Tibial nerve (tissue), 4 donors: ENCODE measurements at places on chromosomes 2 and 18.

GRCh38 chr2:19993731-19994130 is 3.8 kb upstream of the WDR35 start:
- no peak for DNase-seq

DNA sequence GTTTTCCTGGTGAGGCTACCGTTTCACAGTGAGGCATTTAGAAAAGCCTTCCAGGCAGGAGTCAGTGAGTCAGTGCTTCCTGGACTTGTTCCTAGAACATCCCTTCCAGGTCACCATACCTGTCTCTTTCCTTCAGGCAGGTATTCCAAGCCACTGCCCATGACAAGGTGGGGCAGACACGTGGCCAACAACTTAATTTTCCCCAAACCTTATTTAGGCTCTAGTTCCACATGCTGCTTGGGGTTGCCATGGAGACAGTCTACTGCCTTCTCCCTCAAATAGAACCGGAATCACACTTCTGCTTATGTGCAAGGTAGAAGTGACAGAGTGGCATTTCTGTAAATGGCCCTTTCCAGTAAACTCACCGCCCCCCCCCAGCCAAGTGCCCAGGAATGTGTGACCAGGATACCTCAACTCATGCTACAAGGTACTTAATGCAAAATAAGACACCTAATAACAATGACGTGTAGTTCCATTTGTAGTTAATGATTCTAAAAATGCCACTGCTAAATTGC is 258.3 kb downstream of the PRKCE start:
- no peak for DNase-seq

DNA sequence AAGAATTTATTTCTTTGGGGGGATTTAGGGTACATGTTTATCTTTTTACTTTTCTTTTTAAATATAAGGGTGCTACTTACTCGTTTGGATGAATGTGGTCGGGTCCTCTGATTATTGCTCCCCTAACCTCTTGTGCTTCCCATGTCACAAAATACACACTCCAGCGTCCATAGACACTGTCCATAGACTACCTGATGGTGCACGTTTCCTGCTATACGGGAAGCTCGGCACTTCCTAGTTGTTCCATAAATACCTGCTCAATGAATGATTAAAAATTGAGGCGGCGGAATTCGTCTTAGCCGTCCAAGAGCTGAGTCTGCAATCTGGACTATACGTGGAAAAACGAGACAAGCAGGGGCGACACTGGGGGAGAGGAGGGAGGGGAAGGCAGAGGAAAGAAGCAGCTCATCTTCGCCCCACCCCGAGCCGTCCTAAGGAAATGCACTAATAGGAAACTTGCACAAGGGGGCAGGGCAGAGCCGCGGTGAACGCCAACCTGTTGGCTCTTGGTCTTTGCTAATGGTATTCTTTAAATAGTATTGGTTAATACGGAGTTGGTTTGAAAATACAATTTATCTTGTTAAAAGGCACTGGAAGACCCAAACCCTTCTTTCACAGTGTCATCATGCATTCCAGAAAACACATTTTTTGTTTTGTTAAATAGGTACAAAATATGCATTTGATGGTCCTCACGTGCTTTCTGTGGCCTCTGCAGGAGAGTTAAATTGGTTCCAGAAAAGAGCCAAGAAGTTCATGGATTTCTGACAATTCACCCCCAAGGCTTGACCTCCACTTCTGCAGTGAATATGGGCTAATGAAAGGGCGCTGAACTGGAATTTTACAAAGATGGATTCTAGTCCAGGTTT is 73.0 kb upstream of the KCTD1 start:
- no peak for DNase-seq

- no peak for DNase-seq
Observed at GRCh38 chr2:129902731-129903585, 76.5 kb upstream of the RAB6C start.

GRCh38 chr2:205086662-205087061 is 541.4 kb downstream of the PARD3B start:
- no peak for DNase-seq

GRCh38 chr18:36829362-36830157 is 633 bp downstream of the KIAA1328 start:
- DNase-seq, result peak; percentile 13

- no peak for DNase-seq
Observed at GRCh38 chr2:48496849-48497248, 33.1 kb upstream of the STON1 start.

DNA sequence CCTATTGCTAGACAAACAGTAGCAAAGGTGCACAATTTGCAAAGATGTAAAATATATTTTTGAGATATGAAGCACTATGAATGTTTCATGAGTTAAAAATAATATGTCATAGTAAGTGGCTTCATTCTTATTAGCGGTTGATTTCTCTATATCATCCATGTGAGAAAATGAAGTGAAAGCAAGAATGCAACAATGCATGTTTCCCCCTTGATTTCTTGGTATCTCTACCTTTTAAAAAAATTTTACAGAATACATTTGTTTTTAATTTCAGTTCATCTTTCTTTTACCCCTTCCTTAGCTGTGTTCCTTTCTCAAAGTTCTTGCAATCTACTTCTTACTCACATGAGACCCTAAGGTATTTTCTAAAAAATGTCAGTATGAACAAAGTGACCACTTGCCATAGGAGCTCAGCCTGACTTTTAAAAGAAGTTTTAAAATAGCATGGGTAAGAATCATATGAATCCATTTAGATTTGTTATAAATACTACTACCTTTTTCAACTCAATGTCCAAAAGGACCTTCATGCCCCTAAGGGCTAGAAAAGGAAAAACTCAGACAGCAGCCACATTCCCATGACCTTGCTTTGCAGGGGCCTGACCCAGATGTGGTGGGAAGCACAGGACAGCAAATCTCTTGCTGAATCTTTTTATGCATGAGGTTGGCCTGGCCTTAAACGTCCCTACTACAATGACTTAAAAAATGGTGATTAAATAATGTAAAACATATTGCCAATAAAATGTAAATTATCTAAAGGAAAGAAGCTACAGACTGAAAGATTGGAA is 14.8 kb upstream of the SLC38A11 start:
- DNase-seq, result no peak

GRCh38 chr2:96324721-96325040 is 436 bp upstream of the ITPRIPL1 start:
- no peak for DNase-seq

DNA sequence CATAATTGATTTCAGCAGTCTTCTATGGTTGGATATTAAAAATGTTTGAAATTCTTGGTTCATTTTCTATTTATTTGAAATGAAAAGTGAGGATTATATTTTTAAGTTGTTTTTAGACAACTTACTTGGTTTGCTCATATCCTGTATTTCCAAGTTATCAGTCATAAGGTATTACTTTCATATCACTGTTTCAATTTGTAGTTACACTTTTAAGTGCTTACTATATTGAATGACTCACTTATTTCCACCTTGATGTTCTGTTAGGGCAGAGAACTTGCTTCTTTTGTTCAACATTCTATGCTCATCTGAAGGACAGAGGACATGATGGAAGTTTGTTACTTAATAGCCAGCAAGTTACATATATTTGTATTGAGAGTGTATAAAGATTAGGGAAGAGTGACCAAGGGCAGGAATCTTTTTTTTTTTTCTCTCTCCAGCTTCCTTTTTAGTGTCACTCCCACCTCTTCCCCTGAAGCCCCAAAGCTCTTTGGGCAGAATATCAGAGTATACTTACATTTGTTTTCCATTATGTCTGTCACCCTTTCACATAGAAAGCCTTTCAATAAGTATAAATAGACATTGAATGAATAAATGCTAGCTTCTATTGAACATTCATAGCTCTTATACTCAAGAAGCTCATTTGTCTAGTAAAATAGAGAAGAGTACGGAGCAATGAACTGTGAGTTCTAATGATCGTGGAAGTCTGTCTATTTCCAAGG is 28.1 kb downstream of the PIK3C3 start:
- DNase-seq, result no peak

- no peak for DNase-seq
Observed at GRCh38 chr2:201411421-201411820, 39.8 kb downstream of the TRAK2 start.

DNA sequence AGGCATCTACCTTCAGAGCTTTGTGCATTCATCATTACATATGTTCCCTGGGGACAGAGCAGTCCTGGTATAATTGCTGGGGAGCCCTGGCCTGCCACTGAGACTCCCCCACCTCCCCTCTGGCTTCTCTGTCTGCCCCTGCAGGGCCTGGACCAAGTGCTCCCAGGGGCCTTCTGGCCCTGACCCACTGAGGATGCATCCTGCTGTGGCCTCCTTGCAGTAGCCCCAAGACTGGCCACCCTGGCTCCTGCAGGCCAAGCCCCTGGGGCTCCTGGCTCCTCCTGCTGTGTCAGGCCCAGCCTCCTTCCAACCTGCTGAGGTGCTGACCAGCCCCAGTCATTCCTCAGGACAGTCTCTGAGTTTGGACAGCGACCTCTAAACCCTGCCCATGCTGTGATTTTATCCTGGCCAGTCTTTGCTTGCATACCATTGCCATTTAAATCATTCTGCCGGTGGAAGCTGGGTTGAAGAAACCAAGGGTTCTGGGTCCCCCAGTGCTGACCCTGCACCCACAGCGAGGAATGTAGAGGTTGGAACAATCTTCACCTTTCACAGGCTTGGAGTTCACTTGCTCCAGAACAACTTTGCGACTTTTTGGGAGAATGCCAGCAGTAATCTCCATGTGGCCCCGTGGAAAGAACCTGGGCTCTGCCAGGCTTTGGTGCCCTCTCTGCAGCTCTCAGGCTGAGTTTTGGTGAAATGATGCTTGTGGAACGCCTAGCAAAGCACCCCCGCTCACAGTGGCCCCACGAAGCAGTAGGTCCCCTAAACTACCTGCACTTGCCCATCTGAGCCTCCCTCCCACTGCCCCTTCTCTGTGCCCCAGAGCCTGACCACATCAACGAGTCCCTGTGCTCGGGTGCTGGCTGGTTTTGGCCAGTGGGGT is 167.3 kb upstream of the GLI2 start:
- no peak for DNase-seq

GRCh38 chr2:61658841-61659780 is 121.0 kb upstream of the XPO1 start:
- no peak for DNase-seq

DNA sequence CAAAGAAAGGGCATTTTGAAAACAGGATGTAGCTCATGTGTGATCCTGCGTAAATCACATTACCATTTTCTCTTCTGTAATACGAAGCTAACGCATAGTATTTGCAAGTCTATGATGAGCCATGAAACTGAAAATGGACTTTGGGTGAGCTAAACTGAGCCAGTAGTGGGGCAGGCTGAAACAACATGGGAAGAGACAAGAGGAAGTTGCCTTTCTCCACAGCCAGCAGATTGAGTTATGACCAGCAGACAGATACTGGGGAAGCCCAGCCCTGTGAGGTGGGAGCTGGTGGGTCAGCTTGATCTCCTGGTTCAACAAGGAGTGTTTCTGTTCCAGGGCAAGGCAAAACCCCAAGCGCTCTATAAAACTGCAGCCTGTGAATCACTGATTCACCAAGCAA is 11.8 kb downstream of the CYRIA start:
- DNase-seq, result no peak

DNA sequence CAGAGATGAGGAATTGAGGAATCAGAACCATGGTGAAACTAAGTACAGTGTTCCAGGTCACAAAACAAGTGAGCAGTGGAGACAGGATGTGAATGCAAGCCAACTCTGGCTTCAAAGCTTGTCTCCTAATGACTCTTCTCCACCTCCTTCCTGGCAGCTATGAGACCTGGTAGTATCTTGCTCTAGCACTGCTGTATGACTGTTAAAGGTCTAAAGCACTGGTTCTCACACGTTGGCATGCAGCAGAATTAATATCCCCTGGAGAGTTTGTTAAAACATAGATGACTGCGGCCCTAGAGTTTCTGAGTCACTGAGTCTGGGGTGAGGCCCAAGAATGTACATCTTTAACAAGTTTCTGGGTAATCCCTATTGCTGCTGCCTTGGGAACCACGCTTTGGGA is 63.3 kb downstream of the SUCLG1 start:
- no peak for DNase-seq

DNA sequence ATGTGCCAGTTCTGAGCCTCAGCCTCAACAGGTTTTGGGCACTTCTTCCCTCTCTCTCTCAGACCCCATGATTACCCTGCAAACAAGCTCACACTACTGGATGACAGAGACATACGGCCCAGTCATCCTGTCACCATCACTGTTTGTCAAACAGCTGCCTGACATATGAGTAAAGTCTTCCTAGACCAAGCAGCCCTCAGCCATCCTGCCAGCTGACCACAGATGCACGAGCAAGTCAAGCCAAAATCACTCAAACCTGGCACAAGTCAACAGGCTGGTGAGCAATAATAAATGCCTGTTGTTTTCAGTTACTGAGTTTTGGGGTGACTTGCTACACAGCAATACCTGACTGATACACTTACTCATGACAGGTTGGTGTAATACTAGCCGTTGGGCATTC is 75.5 kb upstream of the KLF7 start:
- no peak for DNase-seq

GRCh38 chr2:112582314-112582746 is 2.1 kb upstream of the CHCHD5 start:
- DNase-seq, result peak; percentile 53

DNA sequence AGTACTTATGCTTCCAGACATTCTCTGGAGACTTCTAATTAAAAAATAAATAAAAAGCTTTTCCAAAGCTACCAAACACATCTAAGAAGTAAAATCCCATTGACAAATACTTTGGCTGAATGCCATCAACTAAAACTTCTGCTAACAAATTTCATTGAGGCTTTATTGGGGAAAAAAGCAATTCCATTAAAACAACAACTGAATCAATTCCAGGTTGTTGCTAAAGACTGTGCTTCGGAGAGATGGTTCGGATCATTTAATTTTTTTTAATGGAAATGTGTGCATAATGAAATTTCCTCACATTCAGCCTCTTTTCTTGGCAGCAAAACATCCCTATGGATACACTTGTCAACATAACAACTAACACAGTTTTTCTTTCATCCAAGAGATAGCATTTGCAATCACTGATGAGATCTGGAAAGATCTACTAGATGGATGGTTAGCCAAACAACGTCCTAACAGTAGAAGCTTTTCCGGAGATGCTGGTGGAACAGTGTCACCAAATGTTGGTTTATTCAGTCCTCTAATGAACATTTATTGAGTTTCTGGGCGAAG is 446.1 kb upstream of the FAM98A start:
- DNase-seq, result no peak

- no peak for DNase-seq
Observed at GRCh38 chr2:36849265-36849664, 117.1 kb downstream of the STRN start.

DNA sequence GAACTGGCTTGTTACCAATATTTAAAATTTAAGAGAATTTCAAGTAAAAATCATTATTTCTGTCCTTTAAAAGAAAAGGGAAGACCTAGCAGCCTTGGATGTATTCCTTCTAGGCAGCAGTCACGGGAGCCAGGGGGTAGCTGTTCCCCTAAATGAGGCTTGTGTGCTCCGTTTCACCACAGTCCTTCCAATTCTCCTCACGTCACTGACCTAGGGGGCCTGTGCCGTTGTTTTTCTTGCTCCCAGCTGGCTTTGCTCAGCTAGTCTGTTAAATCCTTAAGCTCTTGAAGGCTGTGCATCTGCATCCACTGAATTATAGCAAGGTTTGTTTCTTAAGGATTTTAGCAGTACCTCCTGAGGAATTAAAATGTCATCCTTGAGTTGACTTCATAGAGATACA is 9.9 kb downstream of the KLHL23 start:
- DNase-seq, result no peak

GRCh38 chr2:145845207-145845894 is 1325.4 kb upstream of the ZEB2 start:
- no peak for DNase-seq
